Vagina (tissue), 2 donors: ENCODE measurements at places on chromosomes 2 and 18. TPM values are rescaled to one million over a fixed set of nuclear protein-coding genes. Genes with fewer than 3 reads are reported as not detected.

The SCN1A gene
- not detected for total RNA-seq

- DNase-seq = no peak
These were observed 317.1 kb upstream of the ST6GAL2 start for GRCh38 chr2:107202962-107203591.

- DNase-seq = no peak
These were observed 138.4 kb downstream of the OTX1 start for GRCh38 chr2:63189026-63189425.

DNA sequence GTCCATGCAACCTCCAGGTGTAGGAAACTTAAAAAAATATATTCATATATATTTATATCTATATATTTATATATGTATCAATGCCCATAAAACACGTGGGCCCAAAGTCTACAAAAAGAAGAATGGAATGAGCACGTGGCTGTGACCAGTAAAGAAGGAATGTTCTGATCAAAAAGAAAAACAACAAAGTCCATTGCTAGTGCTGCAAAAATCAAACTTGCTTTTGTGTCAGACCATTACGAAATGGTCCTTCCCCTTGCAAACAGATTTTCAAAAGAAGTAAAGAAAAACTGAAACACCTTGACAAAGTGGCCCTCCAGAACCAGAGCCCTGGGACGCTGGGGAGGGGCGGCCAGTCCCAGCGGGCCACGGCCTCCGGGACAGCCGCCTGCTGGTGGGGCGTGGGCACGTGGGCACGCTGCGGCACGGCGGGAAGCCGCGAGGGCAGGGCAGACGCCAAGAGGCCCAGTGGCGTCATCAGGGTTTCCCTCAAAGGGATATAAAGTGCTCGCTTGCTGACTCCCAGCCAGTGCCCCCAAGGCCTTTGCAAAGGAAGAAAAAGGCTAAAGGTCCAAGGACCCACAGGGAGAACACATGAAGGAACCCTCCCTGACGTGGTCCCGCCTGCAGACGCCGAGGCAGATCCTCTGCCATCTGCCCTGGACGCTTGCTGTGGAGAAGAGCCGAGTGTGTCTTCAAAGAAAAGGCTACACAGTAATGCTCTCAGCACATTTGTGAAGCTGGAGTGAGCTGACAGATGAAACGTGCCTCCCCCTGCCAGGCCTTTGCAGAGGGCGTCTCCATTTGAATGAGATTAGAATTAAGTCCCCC, 201.8 kb downstream of the TWIST2 start:
- no peak for DNase-seq

- no peak for DNase-seq
These were observed 526.2 kb upstream of the TNP1 start for GRCh38 chr2:217386041-217386440.

GRCh38 chr2:189092936-189093335, 86.6 kb downstream of the COL5A2 start:
- peak; percentile 89 for DNase-seq

The BMP10 gene
- not detected for total RNA-seq

- DNase-seq = no peak
These were observed 108.1 kb downstream of the FHOD3 start for GRCh38 chr18:36405611-36406010.

DNA sequence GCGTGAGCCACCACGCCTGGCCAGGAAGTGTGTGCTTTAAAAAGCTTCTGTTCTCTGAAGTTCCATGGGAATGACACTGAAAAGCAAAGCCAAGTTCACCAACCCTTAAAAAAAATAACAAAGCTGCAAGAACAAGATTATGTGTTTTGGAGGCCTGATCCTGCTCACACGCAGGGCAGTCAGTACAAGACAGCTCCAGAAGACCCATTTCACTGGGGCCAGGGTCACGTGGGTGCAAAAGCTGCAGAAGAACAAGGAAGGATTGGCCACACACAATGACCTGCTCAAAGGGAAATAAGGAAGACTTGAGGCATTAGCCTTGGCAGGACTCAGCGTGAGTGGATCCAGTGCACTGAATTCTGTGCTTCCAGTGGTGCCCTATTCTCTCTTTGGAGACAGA, 187.9 kb downstream of the NCK2 start:
- DNase-seq = no peak

GRCh38 chr2:178827739-178828485, 20.7 kb upstream of the TTN start:
- no peak for DNase-seq

- DNase-seq = no peak
These were observed 19.7 kb upstream of the AFF3 start for GRCh38 chr2:100161945-100162620.

GRCh38 chr2:236472720-236473495, 96.7 kb upstream of the ACKR3 start:
- DNase-seq = no peak

The HSPD1 gene
- total RNA-seq = 127 TPM

The NT5C1B gene
- not detected for total RNA-seq

The IL18R1 gene
- 4.9 TPM for total RNA-seq

DNA sequence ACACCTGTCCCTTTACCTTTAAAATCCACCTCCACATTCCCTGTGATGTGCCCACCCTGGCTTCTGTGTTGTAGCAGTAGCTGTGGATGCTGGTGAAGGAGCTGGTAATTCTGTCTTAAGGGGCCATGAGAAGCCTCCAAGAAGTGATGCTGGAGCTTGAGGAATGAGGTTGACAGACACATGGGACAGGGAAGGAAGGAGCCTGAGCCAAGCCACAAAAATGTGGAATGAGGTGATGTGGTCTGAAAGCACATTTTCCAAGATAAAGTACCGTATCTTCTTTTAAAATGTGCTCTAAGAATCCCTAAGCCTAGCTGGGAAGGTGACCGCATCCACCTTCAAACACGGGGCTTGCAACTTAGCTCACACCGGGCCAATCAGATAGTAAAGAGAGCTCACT, 31.2 kb downstream of the VWA3B start:
- no peak for DNase-seq

DNA sequence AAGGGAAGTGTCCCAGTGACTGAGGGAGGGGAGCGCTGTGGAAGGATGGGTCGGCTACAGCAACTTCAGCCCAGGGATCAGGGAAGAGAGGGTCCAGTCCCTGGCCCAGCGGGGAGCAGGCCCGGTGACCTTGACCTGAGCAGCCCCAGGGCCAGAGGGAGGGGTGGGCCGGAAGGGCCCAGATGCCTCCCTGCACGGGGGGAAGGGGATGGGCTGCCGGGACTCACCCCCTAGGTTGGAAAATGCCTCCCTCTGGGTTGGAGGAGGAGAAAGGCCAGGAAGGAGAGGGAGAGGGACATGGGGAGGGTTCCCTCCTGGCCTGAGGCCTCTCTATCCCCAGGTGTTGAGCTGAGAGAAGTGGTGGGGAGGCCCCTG, 19.8 kb downstream of the GPC1 start:
- no peak for DNase-seq

GRCh38 chr2:26333293-26333692, 12.7 kb upstream of the SELENOI start:
- no peak for DNase-seq

The LYG2 gene
- total RNA-seq = not detected

DNA sequence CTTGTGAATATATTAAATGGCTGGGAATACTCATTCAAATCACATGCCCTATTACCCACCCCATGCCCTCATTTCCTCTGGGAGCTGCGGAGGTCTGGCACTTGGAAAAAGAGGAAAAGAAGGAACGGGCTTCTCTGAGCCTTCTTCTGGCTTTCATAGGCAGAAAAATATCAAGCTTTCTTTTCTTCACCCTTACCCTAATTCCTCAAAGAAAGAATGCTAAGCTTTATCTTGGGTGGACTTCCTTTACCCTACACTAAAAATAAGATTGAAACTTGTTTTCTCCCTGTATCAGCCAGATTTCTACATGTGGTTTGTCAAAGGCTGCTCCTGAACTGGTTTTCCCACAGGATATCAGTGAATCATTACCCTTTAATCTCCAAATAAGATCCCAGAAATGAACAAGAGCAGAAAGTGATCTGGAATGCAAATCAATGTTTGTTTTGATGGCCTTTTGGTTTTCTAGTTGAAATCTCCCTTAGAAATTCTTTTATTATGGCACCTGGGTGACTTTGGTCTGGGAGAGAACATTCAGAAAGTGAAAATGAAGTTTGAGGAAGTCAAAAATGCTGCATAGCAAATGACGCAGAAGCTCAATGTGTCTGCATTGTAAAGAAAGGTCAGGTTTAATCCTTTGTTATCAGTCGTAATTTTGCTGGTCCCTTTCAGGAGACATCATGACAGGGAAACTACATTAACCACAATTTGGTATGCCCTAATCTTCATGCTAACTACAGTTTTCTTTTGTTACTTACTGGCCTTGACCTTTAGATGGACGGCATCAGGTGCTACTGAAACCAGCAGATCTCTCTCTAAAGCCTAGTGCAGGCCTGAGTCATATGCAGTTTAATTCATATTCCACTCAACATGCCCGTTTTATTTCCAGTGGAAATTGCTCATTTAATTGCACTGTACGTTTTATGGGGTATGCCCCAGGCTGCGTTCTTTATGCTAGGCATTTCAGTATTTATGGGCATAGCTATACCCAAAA, 46.6 kb upstream of the HNRNPA3 start:
- DNase-seq = no peak

DNA sequence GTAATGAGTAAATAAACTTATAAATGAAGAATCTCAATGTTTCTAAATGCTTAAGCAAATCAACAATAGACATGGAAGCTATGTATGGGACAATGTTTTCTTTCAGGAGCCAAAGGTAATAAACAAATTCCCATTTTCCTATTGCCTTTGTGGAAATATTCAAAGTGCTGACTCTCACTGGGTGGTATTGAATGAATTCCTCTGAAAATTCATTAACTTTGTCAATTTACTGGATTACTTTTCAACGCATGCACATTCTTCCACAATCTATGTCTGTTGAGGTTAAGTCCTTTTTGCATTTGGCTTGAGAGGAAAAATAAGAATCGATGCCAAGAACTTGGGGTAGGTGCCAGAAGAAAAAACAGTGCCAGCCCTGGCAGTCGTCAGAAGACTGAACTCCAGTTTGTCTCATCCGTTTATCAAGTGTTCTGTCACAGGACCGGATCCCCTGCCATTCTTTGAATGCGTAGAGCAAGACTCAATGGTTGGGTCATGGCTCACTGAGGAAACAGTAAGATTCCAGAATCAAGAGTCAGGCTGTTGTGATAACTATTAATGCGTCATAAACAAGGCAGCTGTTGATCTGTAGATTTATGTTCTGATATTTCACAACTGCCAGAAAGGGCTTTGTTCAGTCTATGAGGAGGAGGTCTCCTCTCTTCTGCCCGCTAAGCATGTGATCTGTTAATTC, 133.3 kb downstream of the GFPT1 start:
- DNase-seq = no peak

- DNase-seq = no peak
These were observed 7.2 kb downstream of the SMYD1 start for GRCh38 chr2:88074854-88075292.

DNA sequence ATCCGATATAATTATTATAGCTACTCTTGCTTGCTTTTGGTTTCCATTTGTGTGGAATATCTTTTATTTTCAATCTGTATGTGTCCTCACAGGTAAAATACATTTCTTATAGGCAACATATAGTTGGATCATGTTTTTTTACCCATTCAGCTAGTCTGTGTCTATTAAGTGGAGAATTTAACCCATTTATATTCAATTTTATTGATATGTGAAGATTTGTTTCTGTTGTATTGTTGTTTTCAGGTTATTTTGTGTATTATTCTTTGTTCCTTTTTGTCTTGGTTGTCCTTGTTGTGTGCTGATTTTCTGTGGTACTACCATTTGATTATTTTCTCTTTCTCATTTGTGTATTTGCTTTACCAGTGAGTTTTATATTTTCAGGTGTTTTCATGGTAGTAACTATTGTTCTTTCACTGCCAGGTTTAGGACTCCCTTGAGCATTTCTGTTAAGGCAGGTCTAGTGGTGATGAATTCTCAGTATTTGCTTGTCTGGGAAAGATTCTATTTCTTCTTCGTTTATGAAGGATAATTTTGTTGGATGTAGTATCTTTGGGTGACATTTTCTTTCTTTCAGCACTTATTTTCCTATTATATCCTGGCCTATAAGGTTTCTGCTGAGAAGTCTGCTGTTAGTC, 95.4 kb downstream of the ANKRD12 start:
- DNase-seq = no peak

The RUFY4 gene
- not detected for total RNA-seq

The ACMSD gene
- total RNA-seq = not detected

GRCh38 chr2:28461056-28461455, 34.8 kb upstream of the PLB1 start:
- no peak for DNase-seq

DNA sequence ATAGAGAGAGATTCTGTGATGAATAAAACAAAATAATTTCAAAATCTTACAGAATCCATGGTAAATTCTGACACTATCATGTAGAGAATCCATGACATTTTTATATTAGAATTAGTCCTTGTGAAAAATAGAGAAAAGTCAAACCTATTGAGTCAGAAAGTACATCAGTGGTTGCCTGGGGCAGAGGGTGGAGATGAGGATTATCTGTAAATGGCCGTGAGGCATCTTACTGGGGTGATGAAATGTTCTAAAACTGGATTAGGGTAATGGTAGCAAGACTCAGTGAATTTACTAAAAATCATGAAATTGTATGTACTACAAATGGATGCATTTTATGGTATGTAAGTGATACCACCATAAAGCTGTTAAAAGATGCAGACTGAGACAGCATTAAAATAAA, 323.1 kb downstream of the SLC8A1 start:
- no peak for DNase-seq

DNA sequence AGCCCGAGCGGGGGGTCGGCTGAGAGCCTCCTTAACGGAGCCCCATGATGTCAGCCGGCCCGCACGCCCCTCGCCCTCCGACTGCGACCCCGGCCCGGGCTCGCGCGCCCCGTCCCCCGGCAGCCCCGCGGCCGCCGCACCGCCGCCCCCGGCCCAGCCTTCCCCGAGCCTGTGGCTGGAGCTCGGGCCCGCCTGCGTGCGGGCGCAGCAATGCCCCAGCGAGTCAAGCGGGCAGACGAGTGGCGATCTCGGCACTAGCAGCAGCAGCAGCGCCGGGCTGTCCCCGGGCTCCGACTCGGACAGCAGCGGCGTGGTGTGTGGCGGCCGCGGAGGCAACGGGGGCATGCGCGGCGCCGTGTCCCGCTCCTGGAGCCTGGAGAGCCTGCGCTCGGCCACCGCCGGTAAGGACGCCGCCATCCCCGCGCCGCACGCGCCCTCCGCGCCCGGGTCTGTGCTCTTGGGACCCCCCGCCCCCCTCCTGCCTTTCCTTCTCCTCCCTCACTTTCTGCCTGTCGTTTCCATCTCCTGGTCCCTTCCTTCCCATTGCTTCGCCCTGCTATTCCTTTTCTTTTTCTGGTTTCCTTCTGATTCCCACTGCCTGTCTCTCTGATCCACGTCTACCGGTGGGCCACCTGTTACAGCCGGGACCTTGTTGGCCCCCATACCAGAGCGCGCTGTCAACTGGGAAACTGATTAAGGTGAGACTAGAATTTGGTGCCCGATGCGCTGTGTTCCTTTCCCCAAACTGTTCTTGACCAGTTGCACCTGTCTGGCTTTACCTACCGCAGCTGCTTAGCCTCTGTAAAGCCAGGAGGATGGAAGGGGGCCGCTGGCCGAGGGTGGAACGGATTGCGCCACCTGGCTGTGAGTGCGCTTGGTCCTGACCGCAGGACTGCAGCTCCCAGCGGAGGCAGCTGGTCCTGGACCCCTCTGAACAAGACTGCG, 127.4 kb downstream of the ARHGEF4 start:
- DNase-seq = no peak

GRCh38 chr2:233813236-233814055, 35.3 kb downstream of the MROH2A start:
- no peak for DNase-seq

The KCNIP3 gene
- 27.5 TPM for total RNA-seq
